PC-9 (cell line): ENCODE measurements at places on chromosomes 16 and 17.

- no peak for DNase-seq
Observed at GRCh38 chr17:44842748-44843147, 4.9 kb upstream of the HIGD1B start.

GRCh38 chr16:24218299-24218698 lies 37.8 kb upstream of the CACNG3 start:
- no peak for DNase-seq

GRCh38 chr16:4613636-4614570 lies 785 bp downstream of the UBALD1 start:
- no peak for DNase-seq

DNA sequence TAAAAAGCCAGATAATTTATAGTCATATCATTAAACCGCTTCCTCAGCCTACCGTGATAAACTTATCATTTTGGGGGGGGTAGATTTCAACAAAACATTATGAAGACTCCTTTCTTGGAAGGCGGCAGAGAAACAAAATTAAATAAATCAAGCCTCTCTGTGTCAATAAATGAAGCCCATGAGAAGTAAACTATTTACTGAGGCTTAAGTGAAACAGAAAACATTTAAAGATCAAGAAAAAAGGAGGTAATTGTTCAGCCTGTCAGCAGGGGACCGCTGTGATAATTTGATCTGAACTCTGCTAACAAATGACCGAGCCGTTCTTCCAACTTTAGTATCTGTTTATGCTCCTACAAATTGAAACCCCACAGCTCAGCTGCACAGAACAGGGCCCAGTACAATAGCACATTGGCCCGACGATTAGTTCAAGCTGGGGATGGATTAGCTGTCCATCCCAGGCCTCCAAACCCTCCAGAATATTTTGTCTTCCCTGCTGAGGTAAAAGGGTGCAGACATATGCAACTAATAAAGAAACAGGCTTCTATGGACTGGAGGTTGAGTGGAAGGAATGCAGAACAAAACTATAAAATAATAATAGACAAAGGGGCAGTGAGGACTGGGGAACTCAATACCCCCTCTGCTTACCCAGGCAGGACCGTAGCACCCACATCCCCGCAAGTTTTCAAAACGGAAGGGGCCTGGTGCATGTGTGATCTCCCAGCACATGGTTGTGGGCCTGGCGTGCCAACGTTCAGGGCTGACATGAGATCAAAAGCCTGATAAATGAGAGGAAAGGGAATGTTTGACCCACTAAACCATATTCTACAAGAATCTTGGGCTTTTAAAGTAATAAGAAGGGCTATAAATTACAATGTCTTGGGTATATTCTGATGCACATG lies 298.1 kb upstream of the IRX5 start:
- DNase-seq = no peak

- peak; percentile 3 for DNase-seq
Observed at GRCh38 chr16:79171931-79172705, 428.4 kb downstream of the MAF start.

- peak; percentile 37 for DNase-seq
Observed at GRCh38 chr16:88505405-88506082, 52.5 kb downstream of the ZFPM1 start.

GRCh38 chr16:14244196-14245010 lies 173.3 kb downstream of the MRTFB start:
- DNase-seq = no peak

GRCh38 chr16:9695152-9695551 lies 487.1 kb downstream of the GRIN2A start:
- DNase-seq = no peak

- DNase-seq = peak; percentile 75
Observed at GRCh38 chr17:30291543-30292285, at the start of gene BLMH. Gene BLMH (minus strand): TSS chr17:30291944. CDS start chr17:30291819, 125 bp downstream.

DNA sequence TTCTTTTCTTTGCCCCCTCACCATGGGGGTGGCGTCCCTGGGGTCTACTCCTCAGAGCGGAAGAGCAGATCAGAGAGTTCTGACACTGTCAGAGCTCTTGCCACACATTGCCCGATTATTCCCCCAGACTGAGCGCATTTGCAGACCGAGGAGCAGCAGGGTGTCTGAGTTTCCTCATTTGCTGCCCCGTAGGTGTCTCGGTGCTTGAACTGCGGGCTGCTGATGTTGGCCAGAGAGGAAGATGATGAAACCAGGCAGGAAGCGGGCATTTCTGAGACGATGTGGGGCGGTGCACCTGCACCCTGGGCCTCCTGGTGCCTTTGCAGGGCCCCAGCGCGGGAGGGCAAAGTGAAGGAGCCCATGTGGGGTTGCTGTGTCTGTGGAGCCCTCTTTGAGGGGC lies 55.2 kb downstream of the ARSG start:
- no peak for DNase-seq

- no peak for DNase-seq
Observed at GRCh38 chr16:65021852-65022595, 99.8 kb downstream of the CDH11 start.

DNA sequence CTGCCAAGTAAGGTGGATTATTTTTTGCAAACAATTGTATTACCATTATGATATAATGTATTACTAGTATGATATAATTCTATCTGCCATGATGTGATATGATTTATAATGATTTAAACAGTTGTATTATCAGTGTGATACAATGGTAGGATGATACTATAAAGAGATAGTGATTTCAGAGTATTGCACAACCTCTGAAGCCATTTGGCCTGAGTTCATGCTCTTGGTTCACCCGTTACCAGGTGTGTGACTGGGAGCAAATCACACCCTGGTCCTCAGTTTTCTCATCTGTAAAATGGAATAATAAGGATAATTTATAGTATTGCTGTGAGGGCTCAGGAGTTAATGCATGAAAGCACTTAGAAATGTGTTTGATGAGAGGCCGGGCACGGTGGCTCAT lies 905.0 kb upstream of the RBFOX1 start:
- DNase-seq = no peak

GRCh38 chr16:89002851-89003830 lies 26.1 kb upstream of the CBFA2T3 start:
- no peak for DNase-seq

- DNase-seq = no peak
Observed at GRCh38 chr17:13835151-13835550, 233.4 kb upstream of the HS3ST3A1 start.

GRCh38 chr17:57881783-57882351 lies 32.0 kb upstream of the MRPS23 start:
- no peak for DNase-seq

GRCh38 chr17:32769846-32770245 lies 107.1 kb downstream of the MYO1D start:
- no peak for DNase-seq

GRCh38 chr17:75288770-75289114 lies 491 bp downstream of the SLC25A19 start:
- DNase-seq = peak; percentile 59

- no peak for DNase-seq
Observed at GRCh38 chr16:2783581-2784357, 3.6 kb downstream of the PRSS33 start.

GRCh38 chr16:12337871-12338655 lies 361.5 kb downstream of the SNX29 start:
- no peak for DNase-seq

DNA sequence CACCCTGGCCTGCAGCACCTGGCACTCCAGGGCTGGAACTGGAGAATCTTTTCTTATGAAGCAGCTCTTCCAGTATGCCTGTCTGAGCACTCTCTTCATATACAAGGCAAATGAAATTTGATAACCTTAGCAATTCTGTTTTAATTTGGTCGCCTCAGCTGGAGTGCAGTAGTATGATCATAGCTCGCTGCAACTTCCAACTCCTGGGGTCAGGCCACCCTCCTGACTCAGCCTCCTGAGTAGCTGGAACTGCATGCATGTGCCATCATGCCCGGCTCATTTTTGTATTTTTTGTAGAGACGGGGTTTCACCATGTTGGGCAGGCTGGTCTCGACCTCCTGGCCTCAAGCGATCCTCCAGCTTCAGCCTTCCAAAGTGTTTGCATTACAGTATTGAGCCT lies 140.8 kb upstream of the CHMP6 start:
- DNase-seq = no peak

- no peak for DNase-seq
Observed at GRCh38 chr17:57357392-57357784, 101.1 kb downstream of the MSI2 start.

GRCh38 chr16:4529085-4530060 lies 9.2 kb downstream of the CDIP1 start:
- no peak for DNase-seq

- DNase-seq = no peak
Observed at GRCh38 chr16:58727796-58728568, 6.1 kb downstream of the GOT2 start.

DNA sequence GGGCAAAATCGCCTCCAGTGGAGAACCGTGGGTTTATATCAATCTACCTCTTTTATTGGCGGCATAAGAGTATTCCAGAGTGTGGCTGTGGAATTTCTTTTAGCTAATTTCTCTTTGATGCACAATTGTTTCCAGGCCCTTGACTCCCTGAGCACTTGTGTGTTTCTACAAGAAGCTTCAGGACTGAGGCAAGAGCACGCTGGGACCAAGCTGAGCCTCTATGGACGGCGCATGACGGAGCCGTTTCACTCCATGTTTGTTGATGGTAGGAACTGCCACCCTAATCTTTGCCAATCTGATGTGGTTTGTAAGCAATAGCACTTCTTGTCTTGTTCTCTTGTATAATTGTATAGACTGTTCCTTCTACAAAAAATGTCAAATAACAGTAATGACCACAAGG lies 11.2 kb upstream of the ANKRD40CL start:
- DNase-seq = no peak

- no peak for DNase-seq
Observed at GRCh38 chr16:50377001-50377400, 8.2 kb upstream of the BRD7 start.

- DNase-seq = no peak
Observed at GRCh38 chr17:65147955-65148354, 10.8 kb downstream of the RGS9 start.

- no peak for DNase-seq
Observed at GRCh38 chr16:80174416-80174815, 366.4 kb upstream of the DYNLRB2 start.

DNA sequence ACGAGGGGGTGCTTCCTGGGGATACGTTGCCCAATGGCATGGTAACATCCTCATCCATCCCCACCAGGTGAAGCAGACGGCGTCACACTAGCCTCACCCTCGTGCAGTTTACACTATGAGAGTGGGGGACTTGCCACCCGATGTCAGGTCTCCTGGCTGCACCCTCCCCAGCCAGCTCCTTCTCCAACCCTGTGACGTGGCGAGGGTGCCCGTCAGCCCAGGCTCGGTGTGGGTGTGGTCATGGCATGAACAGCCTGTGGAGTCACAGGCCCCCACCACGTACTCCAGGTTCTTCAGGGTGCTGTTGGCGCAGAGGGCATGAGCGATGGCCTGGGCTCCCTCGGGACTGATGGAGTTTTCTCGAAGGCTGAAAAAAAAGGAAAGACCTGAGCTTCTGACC lies 28.3 kb downstream of the NLRC3 start:
- DNase-seq = no peak

DNA sequence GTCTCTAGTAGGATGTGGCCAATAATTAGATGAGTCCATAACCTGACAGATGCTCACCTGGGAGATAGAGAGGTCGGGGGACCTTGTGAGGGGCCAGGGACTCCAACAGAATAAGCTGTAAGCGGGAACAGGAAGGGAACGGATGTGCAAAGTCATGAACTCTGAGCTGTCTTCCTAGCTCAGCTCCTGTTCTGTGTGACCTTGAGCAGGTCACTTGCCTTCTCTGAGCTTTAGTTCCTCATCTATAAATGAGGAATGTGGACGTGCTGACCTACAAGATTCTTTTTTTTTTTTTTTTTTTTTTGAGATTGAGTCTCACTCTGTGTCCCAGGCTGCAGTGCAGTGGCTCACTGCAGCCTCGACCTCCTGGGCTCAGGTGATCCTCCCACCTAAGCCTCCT lies 58.9 kb downstream of the AKAP1 start:
- no peak for DNase-seq

DNA sequence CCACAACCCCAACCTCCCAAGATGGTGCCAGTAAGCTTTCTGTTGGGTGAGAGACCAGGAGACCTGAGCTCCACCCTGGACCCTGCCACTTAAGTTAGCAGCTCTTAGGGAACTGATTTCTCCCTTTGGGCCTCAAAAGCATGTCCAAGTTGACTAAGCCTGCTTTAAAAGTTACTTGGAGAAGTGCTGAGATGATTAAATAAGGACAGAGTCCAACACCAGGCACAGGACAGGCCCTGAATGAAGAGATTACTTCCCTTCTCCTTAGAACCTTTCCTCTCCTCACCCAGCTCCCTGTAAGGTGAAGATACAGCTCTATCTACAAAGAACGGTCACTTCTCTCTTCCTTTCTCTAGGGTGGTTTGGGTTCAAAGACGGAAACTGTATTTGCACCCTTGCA lies 162.6 kb downstream of the XYLT1 start:
- no peak for DNase-seq

DNA sequence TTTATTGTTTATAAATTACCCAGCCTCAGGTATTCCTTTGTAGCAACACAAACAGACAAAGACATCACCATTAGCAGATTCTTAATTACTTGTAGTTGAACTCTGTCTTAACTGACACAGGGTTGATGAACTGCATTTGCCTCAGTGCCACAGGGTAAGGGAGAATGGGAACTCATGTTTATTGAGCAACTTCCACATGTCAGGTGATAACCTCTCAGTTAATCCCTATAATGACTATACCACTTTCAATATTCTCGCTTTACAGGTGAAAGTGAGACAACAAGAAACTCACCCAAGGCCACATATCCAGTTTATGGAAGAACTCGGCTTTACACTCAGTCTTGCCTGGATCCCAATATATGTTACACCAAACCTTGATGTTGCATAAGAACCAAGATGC lies 8.6 kb downstream of the PDILT start:
- no peak for DNase-seq

GRCh38 chr17:1473170-1473569 lies 17.1 kb upstream of the CRK start:
- no peak for DNase-seq

- DNase-seq = no peak
Observed at GRCh38 chr17:6554871-6555330, 1.5 kb downstream of the PITPNM3 start.

DNA sequence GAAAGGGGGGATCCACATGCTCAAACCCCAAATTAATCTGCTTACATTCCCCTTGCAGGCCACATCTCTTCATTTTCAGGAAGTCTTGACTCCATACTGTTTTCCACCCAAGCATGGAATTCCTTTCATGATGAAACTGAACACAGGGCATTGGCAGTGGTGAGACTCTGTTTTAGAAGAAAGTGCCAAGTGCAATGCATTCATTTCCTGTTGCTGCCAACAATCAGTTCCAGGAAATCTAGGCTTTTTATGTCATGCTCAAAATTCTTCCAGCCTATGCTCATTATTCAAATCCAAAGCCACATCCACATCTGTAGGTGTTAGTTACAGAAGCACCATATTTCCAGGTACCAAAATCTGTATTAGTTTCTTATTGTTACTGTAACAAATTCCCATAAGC lies 4.1 kb downstream of the CCL2 start:
- no peak for DNase-seq

DNA sequence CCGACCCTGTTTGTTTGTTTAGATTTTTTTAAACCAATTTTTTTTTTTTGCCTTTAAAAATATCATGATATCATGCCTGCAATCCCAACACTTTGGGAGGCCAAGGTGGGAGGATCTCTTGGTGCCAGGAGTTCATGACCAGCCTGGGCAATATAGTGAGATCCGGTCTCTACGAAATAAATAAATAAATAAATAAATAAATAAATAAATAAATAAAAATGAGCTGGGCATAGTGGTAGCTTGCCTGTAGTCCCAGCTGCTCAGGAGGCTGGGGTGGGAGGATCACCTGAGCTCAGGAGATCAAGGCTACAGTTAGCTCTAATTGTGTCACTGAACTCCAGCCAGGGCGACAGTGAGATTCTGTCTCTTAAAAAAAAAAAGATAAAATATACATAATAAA lies 8.1 kb upstream of the IGF2BP1 start:
- no peak for DNase-seq

GRCh38 chr16:46807336-46807735 lies 23.6 kb downstream of the C16orf87 start:
- no peak for DNase-seq
